ENCODE measurements at places on chromosomes 6 and 20. TPM values are rescaled to one million over a fixed set of nuclear protein-coding genes. Genes with fewer than 3 reads are reported as not detected.
A peak's percentile ranks its signal among the peaks of the same experiment; 100 is the strongest.

LIME1 gene
- total RNA-seq, result 118 TPM

GPR63 gene
- 0.37 TPM for total RNA-seq

CNR1 gene
- not detected for total RNA-seq

GSTA3 gene
- not detected for total RNA-seq

POU3F2 gene
- not detected for total RNA-seq

TRMT11 gene
- 21.1 TPM for total RNA-seq

MYBL2 gene
- total RNA-seq, result not detected

KCNK16 gene
- total RNA-seq, result not detected

COL20A1 gene
- not detected for total RNA-seq

TNFRSF6B gene
- total RNA-seq, result not detected

CST2 gene
- total RNA-seq, result not detected

SPTLC3 gene
- total RNA-seq, result 2.4 TPM

ZBTB46 gene
- total RNA-seq, result 0.08 TPM

MUCL3 gene
- not detected for total RNA-seq

DUSP15 gene
- not detected for total RNA-seq

- no peaks in the 10 kb centered on the region for H3K4me1 ChIP-seq
- no peak for DNase-seq
- H3K4me3 ChIP-seq, result no peak overlapping the region
- no peaks in the 10 kb centered on the region for H3K27me3 ChIP-seq
These were observed 149.3 kb downstream of the ADAT2 start for GRCh38 chr6:143301188-143301587.

- H3K27me3 ChIP-seq, result no peaks in the 10 kb centered on the region
- H3K36me3 ChIP-seq, result no peaks in the 10 kb centered on the region
- H3K4me1 ChIP-seq, result no peaks in the 10 kb centered on the region
- no peak overlapping the region for H3K27ac ChIP-seq
- no peak overlapping the region for H3K4me3 ChIP-seq
These were observed 3.0 kb upstream of the SEMG2 start for GRCh38 chr20:45218124-45218523.

- H3K4me3 ChIP-seq, result no peak overlapping the region
- no peaks in the 10 kb centered on the region for H3K36me3 ChIP-seq
- H3K27me3 ChIP-seq, result no peaks in the 10 kb centered on the region
- H3K4me1 ChIP-seq, result no peaks in the 10 kb centered on the region
These were observed 704.9 kb upstream of the CITED2 start for GRCh38 chr6:140079328-140079727.

- no peak overlapping the region for H3K4me3 ChIP-seq
- no peak overlapping the region for H3K27ac ChIP-seq
- H3K27me3 ChIP-seq, result no peaks in the 10 kb centered on the region
- H3K4me1 ChIP-seq, result no peaks in the 10 kb centered on the region
These were observed 173.2 kb downstream of the CDH26 start for GRCh38 chr20:60131375-60131774.

DNA sequence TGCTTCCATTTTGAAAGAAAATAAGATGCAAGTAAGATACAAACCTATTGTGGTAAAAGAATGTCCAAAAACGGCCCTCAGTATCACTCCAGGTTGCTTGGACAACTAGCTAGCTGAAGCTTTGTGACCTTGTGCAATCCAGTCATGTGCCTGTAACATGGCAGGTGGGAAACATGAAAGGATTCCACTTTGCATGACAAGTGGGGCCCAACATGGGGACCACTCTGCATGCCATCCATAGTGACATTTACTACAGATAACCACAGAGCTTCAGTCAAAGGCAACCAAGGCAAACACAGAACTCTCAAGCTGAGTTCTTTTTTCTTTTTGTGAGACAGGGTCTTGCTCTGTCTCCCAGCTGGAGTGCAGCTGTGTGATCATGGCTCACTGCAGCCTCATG, 15.8 kb upstream of the FBXO9 start:
- H3K27me3 ChIP-seq, result no peaks in the 10 kb centered on the region
- H3K4me1 ChIP-seq, result peaks cover 11% of the 10 kb centered on the region
- H3K4me3 ChIP-seq, result no peak overlapping the region

DNA sequence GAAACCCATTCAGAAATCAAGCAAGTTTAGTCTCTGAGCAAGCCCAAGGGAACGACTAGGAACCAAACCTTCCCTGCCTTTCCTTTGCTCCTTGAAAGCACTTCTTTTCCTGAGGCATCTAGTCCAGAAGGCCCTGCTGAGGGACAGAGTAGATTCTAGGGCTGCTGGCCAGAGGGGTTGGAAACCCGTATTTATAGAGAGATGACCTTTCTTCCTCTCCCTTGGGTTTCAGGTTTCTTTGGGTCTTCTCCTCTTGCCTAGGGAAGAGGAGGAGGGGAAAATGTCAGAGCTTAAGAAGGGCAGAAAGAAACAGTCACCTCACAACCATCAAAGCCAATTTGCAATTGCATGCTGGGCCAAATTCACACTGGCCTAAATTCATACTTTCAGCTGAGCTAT, 5.8 kb downstream of the APOBEC2 start:
- H3K36me3 ChIP-seq, result peaks cover under 1% of the 10 kb centered on the region
- H3K27ac ChIP-seq, result no peak overlapping the region
- no peak for DNase-seq
- no peaks in the 10 kb centered on the region for H3K4me1 ChIP-seq
- H3K4me3 ChIP-seq, result no peak overlapping the region
- no peaks in the 10 kb centered on the region for H3K27me3 ChIP-seq

- no peaks in the 10 kb centered on the region for H3K4me1 ChIP-seq
- no peaks in the 10 kb centered on the region for H3K27me3 ChIP-seq
- no peak overlapping the region for H3K4me3 ChIP-seq
These were observed 6.0 kb downstream of the PPIL6 start for GRCh38 chr6:109434456-109434855.

GRCh38 chr20:1757606-1758512, 100.3 kb upstream of the SIRPG start:
- H3K4me1 ChIP-seq, result no peaks in the 10 kb centered on the region
- DNase-seq, result no peak
- no peaks in the 10 kb centered on the region for H3K36me3 ChIP-seq
- H3K4me3 ChIP-seq, result no peak overlapping the region
- no peaks in the 10 kb centered on the region for H3K27me3 ChIP-seq

GRCh38 chr20:3652676-3653596, 10.3 kb downstream of the GFRA4 start:
- no peak for DNase-seq
- no peaks in the 10 kb centered on the region for H3K4me1 ChIP-seq
- no peak overlapping the region for H3K4me3 ChIP-seq
- H3K27ac ChIP-seq, result no peak overlapping the region
- H3K36me3 ChIP-seq, result no peaks in the 10 kb centered on the region

DNA sequence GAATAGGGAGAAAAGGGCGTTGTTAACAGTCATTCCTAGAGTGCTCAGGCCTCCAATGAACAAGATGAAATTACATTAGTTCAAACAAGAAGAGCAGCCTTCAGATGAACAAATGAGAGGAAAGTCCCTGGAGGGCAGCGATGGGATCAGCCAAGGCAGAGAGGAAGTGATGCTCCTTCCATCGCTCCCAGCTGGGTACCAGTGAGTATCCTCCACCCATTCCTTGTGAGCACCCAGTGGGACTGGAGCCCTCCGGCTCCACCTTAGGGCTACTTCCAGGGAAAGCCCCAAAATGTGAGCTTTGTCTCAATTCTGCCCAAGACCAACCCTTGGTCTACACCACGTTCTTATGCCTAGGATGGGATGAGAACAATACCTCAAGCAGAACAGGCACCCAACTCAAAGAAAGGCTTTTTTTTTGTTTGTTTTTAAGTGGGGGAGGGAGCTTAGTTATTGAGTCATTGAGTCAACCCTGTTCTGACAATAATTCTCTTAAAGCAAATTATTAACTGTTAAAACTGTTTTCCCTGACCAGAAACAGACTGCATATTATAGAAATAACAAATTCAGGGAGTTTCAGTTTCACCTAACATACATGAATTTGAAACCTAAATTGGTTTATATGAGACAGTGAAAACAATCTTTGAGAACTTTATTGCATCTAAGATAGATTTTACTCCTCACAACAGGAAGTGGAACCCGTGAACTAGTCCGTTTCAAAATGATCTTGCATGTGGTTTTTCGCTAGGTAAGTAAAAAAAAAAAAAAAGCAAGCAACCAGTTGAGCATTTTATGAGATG, 106.9 kb downstream of the IPCEF1 start:
- peaks cover 36% of the 10 kb centered on the region for H3K4me1 ChIP-seq
- no peaks in the 10 kb centered on the region for H3K36me3 ChIP-seq
- H3K27me3 ChIP-seq, result no peaks in the 10 kb centered on the region
- H3K27ac ChIP-seq, result peak overlapping the region; percentile 78
- peak overlapping the region; percentile 40 for H3K4me3 ChIP-seq

GRCh38 chr6:155054491-155055250, 59.6 kb downstream of the TIAM2 start:
- H3K4me1 ChIP-seq, result peaks cover 14% of the 10 kb centered on the region
- no peaks in the 10 kb centered on the region for H3K36me3 ChIP-seq
- no peaks in the 10 kb centered on the region for H3K27me3 ChIP-seq
- H3K4me3 ChIP-seq, result no peak overlapping the region
- no peak overlapping the region for H3K27ac ChIP-seq

DNA sequence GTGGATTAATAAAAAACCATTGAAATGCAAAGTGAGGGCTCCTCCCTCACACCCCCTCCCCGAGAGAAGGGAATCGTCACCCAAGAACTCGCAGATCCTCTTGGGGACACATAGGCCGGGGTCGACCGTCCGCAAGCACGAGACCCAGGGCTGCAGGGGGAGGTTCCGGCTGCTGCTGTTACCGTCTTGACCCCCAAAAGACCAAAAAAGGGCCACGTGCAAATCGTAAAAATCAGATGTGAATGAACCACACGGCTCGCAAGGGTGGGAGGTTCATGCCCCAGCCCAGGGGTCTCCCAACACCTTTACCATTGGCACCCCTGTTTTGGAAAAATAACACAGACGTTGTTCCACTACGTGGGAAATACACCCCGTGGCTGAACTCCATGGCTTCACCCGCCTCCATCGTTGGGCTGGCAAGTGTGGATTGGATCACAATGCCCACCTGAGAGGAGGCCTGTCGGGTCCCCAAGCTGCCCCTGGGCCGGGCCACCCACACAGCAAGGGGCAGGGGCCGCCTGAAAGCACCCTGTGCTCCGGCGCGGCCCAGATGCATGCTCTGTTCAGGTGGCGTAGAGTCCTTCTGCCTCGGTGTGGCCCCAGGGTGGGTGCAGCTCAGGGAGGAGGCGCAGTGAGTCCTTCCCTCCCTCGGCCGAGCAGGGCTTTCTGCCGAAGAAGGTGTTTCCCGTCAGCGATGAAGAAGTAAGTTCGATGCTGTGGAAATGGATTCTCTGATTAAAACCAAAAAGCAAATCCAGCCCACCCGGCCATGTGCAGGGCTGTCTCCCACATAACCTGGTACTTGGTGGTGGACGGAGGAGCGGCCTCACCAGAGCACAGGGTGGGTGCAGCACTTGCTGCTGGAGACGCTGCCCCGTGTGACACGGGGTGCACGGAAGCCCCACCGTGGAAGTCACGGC, 85.0 kb downstream of the YTHDF1 start:
- DNase-seq, result no peak
- H3K27me3 ChIP-seq, result no peaks in the 10 kb centered on the region
- H3K36me3 ChIP-seq, result no peaks in the 10 kb centered on the region
- H3K27ac ChIP-seq, result no peak overlapping the region
- H3K4me3 ChIP-seq, result no peak overlapping the region

GRCh38 chr6:156886409-156886808, 109.2 kb downstream of the ARID1B start:
- peaks cover 14% of the 10 kb centered on the region for H3K4me1 ChIP-seq
- H3K27ac ChIP-seq, result no peak overlapping the region
- DNase-seq, result no peak
- no peak overlapping the region for H3K4me3 ChIP-seq
- H3K36me3 ChIP-seq, result no peaks in the 10 kb centered on the region

DNA sequence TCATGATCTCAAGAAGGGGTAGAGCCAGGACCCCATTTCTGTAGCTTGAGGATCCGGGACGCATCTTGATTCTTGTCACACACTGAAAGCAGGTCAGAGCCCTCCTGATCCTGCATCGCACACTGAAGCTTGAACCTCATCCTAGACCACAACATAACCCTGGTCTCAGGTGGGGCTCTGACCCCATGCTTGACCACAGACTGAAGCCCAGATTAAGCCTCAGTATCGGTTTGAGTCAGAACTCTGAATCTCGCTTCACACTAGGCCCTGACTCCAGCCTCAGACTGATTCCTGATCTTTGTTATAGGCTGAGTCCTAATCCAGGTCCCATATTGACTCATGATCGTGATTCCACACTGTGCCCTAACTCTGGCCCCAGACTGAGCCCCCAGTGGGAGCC, 8.5 kb upstream of the RSPO4 start:
- no peak for DNase-seq
- no peaks in the 10 kb centered on the region for H3K36me3 ChIP-seq
- no peak overlapping the region for H3K27ac ChIP-seq

DNA sequence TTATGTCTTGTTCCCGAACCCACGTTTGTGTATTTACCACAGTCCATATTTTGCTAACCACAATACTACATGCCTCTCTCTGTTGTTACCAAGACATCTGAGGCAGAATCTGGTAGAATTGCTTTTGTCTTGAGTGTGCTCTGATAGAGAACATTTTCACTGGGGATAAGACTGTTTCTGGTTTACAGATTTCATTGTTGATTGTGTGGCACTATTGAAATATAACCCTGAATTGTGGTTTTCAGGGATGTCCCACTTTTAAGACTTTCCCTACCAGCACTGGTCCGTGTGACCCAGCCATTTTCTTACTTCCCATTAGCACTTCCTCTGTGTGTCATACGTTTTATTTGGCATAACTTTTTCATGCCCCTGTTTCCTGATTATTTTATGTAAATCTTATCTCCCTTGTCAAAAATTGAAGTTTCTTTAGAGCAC, 12.2 kb downstream of the NCOA7 start:
- no peaks in the 10 kb centered on the region for H3K27me3 ChIP-seq
- DNase-seq, result no peak
- no peaks in the 10 kb centered on the region for H3K4me1 ChIP-seq
- H3K36me3 ChIP-seq, result no peaks in the 10 kb centered on the region
- no peak overlapping the region for H3K4me3 ChIP-seq
- H3K27ac ChIP-seq, result no peak overlapping the region

DNA sequence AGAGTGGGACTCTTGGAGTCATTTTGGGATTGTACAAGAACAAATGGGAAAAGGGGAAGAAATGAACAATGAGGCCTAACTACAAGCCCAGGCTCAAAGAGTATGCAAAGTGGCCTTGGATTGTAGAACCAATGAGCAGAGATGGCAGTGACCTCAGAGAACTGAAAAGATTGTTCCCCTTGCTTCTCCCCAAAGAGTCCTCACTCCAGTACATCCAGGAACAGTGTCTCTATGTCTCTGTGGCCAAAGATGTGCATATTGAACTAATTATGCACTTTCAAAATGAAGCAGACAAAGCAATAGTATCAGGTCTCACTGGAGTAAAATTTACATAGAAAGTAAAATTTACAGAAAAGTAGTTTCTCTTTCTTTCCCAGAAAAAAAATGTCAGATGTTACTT, 81.0 kb downstream of the SMLR1 start:
- no peaks in the 10 kb centered on the region for H3K36me3 ChIP-seq
- no peak for DNase-seq
- H3K27me3 ChIP-seq, result no peaks in the 10 kb centered on the region
- H3K27ac ChIP-seq, result no peak overlapping the region

- H3K27ac ChIP-seq, result no peak overlapping the region
- no peaks in the 10 kb centered on the region for H3K4me1 ChIP-seq
- H3K36me3 ChIP-seq, result no peaks in the 10 kb centered on the region
- H3K27me3 ChIP-seq, result no peaks in the 10 kb centered on the region
- no peak for DNase-seq
These were observed 100.1 kb downstream of the SGK1 start for GRCh38 chr6:134217798-134218140.

GRCh38 chr6:160391419-160392116, 43.4 kb downstream of the SLC22A3 start:
- H3K4me3 ChIP-seq, result no peak overlapping the region
- no peaks in the 10 kb centered on the region for H3K4me1 ChIP-seq
- H3K27me3 ChIP-seq, result no peaks in the 10 kb centered on the region
- H3K36me3 ChIP-seq, result no peaks in the 10 kb centered on the region
- no peak for DNase-seq

GRCh38 chr6:36478051-36478526, 35.3 kb downstream of the KCTD20 start:
- peaks cover 43% of the 10 kb centered on the region for H3K36me3 ChIP-seq
- no peaks in the 10 kb centered on the region for H3K4me1 ChIP-seq
- no peak overlapping the region for H3K27ac ChIP-seq
- no peaks in the 10 kb centered on the region for H3K27me3 ChIP-seq

All from naive thymus-derived CD4-positive, alpha-beta T cell (primary cell).